ENCODE measurements at places on chromosomes 16 and 17.

GRCh38 chr17:79747508-79748294, 17.0 kb downstream of the ENPP7 start:
- no peak for DNase-seq

- DNase-seq: no peak
Observed at GRCh38 chr16:27550582-27550920, 607 bp downstream of the KATNIP start.

- no peak for DNase-seq
Observed at GRCh38 chr16:87880117-87880696, 10.9 kb upstream of the SLC7A5 start.

DNA sequence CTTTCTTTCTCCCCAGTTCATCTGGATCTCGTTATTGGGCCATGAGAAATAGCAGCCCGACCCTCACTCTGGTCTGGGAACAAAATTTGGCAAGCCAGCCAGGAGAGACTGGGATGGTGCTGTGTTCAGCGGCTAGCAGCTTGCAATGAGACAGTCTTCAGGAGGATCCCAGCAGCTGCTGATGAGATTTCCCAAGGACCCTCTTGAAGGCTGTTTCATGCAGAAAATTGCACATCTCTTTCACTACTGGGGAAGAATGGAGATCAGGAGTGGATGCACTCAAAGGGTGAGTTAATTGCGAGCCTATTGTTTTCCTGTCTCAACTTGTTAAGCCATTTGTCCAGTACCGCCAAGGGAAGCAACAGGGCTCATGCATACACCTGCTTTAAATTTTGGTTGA, 5.5 kb upstream of the COIL start:
- DNase-seq: no peak

GRCh38 chr16:47016700-47017133, 43.2 kb upstream of the DNAJA2 start:
- DNase-seq: peak; percentile 15

GRCh38 chr16:50668368-50669008, 12.6 kb downstream of the SNX20 start:
- no peak for DNase-seq

DNA sequence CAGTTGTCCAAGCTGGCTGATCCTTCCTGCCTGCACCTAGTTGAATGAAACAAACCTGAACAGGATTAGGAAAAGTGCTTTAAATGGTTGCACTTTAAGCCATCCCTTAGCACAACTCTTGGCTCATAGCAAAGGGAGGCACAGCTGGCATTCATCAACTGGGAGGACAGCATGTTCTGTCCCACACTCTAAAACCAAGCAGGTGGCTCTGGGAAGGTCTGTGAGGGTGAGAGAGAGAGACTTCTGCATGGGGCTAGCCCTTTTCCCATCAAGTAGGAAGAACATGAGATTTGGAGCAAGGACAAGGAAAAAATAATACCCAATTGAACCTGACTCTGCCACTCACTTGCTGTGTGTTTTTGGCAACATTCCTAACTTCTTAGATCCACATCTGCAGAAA, 140.9 kb upstream of the CCL2 start:
- DNase-seq: no peak

DNA sequence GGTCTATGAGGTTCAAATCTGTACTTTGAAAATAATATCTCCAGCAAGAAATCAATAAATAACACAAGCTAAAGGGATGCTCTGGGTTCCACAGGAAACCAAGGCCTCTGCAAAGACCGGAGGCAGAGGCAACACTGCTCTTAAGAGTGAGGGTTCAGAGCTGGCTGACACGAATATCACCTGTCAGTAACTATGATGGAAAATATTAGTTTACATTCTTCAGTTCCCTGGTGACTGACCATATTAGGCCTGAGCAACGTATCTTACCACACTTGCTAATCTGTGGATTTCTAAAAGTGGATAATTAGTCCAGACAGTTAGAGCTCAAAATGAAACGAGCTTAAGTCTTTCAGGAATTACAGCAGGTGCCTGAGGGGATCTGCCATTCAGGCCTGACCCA, 459.3 kb downstream of the HS3ST3B1 start:
- no peak for DNase-seq

GRCh38 chr17:68805609-68806008, 149.6 kb downstream of the ABCA8 start:
- DNase-seq: no peak

Data from memory B cell (primary cell).